Left lung (tissue), 14 donors: ENCODE measurements at places on chromosomes 1 and 21. TPM values are rescaled to one million over a fixed set of nuclear protein-coding genes. Genes with fewer than 3 reads are reported as not detected.

Gene RAD54L
- total RNA-seq: 4.8 TPM

DNA sequence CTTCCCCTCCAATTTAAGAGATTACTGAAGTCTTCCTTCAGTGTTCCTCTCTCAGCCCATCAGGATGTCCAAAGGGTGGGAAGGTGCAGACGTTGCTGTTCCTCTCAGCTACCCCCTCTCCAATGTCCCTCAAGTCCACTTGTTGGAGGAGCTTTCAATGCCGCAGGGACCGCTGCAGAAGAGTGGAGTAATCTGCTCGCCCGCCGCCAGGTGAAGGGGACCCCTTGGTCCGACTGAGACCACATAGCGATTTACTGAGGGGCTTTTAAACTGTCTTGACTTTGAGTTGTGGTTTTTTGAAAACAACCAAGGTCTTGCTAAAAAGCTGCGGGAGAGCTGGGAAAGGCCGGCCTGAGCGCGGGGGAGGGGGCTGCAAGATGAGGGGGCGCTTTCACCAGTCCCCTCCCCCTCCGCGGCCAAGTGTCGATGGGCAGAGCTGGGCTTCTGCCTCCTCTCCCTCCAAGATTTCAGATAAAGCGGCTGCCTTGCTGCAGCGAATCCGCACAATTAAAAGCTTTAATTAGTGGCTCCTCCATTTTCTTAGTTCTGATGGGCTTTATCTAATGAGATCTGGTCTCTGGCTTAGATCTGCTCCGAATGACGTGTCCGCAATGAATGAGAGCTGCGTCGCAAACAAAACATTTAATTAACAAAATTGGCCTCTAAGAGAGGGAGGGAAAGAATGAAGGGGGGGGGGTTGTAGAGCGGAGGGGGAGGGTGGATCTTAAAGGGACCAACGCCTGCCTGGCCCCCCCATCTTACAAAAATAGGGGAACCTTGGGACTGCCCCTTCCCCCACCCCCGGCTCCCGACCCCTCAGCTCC is 5.9 kb downstream of the LMO4 start:
- H3K27ac ChIP-seq: peak overlapping the region; percentile 87
- H3K36me3 ChIP-seq: peaks cover 12% of the 10 kb centered on the region
- peak overlapping the region; percentile 76 for H3K4me3 ChIP-seq
- DNase-seq: no peak

GRCh38 chr1:192342842-192343241 is 26.1 kb downstream of the RGS21 start:
- H3K27me3 ChIP-seq: no peaks in the 10 kb centered on the region
- H3K4me3 ChIP-seq: no peak overlapping the region
- no peaks in the 10 kb centered on the region for H3K4me1 ChIP-seq
- no peak overlapping the region for H3K27ac ChIP-seq

DNA sequence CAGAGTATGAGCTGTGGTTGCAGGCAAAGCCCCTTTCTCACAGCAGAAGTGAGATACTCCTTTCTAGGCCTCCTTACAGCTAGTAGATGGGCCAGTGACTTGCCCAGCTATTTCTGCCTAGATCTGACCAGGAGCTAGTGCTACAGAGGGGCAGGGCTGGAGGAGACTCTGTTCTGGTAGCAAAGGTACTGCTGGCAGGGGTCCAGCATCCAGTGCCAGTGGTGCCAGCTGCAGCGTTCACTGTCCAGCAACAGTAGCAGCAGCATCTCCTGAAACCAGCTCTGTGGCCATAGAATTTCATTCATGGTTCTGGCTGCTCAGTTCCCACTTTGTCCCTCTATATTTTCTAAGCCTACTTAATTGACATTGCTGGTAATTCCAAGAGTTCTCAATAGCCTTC is 62.5 kb upstream of the CNN3 start:
- no peaks in the 10 kb centered on the region for H3K27me3 ChIP-seq
- no peak overlapping the region for H3K27ac ChIP-seq
- no peaks in the 10 kb centered on the region for H3K36me3 ChIP-seq
- H3K4me3 ChIP-seq: no peak overlapping the region
- no peaks in the 10 kb centered on the region for H3K4me1 ChIP-seq

Gene KCNH1
- total RNA-seq: 0.08 TPM

DNA sequence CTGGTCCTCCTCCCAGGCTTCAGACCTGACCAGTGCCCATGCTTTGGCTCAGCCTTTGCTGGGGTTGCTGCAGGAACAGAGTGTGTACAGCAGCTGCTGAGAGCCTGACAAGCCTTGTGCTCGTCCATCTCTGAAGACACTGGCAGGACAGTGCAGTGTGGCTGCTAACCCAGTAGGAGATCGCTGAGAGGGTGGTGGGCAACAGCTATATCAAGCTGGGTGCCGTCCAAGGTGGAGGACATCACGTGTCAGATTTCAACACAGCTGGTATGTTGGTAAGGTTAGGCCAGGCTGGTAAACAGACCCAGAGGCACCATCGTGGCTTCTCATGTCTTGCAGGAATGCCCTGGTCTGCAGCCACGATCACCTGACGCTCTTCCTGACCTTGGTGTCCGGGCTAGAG is 17.9 kb upstream of the SLC25A34 start:
- H3K4me3 ChIP-seq: no peak overlapping the region
- no peak for DNase-seq
- no peaks in the 10 kb centered on the region for H3K36me3 ChIP-seq
- H3K27me3 ChIP-seq: no peaks in the 10 kb centered on the region
- H3K4me1 ChIP-seq: peaks cover 8% of the 10 kb centered on the region

DNA sequence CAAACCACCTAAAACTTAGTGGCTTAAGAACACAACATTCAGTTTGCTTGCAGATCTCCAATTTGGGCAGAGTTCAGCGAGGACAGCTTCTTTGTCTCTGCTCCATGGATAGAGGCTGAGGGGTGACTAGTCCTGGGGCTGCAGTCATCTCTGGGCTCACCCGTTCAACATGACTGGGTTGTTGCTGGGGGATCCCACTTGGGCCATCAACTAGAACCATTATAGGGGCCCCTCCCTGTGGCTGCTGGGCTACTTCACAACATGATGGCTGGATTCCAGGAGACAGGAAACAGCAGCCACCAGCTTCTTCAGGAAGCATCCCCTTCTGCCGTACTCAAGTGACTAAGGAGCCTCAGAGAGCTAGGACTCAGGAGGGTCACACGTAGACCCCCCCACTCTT is 140.9 kb downstream of the RHOU start:
- no peaks in the 10 kb centered on the region for H3K36me3 ChIP-seq
- DNase-seq: no peak
- no peak overlapping the region for H3K4me3 ChIP-seq

DNA sequence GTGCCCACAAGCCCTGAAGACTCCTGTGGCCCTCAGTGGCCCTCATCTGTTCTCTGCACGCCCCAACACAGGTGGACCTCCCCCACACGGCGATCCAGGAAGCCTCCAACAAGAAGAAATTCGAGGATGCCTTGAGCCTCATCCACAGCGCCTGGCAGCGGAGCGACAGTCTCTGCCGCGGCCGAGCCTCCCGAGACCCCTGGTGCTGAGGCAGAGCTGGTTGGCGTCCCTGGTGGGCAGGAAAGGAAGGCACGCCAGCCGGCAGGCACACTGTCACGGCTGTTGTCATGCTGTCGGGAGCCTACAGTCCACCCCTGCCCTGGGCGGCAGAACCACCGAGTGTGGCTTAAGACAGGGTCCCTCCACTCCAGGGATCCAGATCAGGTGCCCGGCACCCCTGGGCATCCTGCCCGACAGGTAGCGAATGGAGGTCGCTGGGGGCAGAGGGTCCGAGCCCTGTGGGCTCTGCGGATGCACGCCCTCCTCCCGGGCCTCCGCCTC is 2.3 kb upstream of the SLC25A34 start:
- no peak overlapping the region for H3K27ac ChIP-seq
- H3K4me3 ChIP-seq: no peak overlapping the region
- peaks cover 73% of the 10 kb centered on the region for H3K36me3 ChIP-seq
- H3K4me1 ChIP-seq: peaks cover 28% of the 10 kb centered on the region

DNA sequence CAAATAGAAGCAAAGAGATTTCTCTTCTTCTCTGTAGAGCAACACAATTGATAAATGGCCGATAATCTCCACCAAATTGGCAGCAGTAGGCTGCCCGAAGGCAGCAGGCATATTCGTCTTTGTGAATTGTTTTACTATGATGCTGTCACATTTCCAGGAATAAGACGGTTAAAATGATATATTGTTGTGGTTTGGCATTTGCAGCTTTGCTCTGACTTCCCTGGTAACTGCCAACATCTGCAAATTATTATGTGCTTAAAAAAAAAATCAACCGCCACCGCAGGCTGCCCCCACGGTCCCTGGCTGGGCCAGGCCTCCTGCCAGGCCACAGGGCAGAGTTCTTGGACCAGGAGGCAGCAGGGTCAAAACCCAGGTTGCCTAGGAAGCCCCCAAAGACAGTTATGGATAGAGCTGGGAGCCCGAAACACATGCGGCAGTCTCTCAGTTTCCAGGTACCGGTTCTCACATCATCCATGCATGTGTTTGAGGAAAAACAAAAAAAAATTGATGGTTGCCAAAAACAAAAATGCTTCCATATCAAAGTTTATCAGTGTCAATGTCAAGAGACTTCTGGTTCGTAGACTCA is 179.3 kb downstream of the ETS2 start:
- no peak overlapping the region for H3K27ac ChIP-seq
- DNase-seq: no peak
- H3K36me3 ChIP-seq: no peaks in the 10 kb centered on the region
- no peaks in the 10 kb centered on the region for H3K27me3 ChIP-seq

GRCh38 chr1:154996966-154997701 is 3.7 kb downstream of the LENEP start:
- no peaks in the 10 kb centered on the region for H3K27me3 ChIP-seq
- H3K4me3 ChIP-seq: no peak overlapping the region

GRCh38 chr1:156927215-156928042 is 7.0 kb downstream of the LRRC71 start:
- peak overlapping the region; percentile 11 for H3K4me3 ChIP-seq
- peaks cover 81% of the 10 kb centered on the region for H3K27me3 ChIP-seq
- H3K27ac ChIP-seq: no peak overlapping the region
- H3K36me3 ChIP-seq: no peaks in the 10 kb centered on the region

DNA sequence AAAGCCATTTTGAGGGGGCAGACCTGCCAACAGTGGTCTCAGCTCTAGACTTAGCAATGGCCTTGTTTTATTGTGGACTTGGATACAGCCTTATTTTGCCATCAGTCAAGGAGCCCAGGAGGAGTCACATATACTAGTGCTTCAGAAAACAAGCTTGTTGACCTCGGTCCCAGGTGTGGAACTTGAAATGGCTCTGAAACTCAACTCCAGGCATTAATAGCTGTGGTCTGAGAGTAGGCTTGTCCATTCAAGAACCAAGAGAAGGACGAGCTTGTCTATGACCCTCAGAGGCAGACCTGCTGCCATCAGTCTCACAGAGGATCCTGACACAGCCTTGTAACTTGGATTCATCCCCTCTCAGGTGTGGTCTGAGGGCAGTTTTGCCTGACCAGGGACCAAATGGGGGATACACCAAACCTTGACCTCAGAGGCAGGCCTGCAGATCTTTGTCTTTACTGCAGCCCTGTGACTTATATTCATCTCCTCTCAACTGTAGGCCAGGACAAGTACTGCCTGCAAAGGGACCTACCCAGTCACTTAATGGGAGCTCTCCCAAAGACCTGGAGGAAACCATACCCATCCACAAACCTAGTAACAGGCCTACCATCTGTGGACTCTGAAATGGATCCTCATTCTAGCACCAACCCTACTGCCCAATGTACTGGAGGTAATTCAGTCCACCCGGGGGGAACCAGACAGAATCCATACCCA is 33.1 kb downstream of the OR6Y1 start:
- no peaks in the 10 kb centered on the region for H3K4me1 ChIP-seq
- H3K27ac ChIP-seq: no peak overlapping the region
- no peaks in the 10 kb centered on the region for H3K36me3 ChIP-seq
- no peaks in the 10 kb centered on the region for H3K27me3 ChIP-seq
- DNase-seq: no peak

Gene TTLL7
- total RNA-seq: 15.0 TPM

Gene DRAXIN
- total RNA-seq: 0.61 TPM

DNA sequence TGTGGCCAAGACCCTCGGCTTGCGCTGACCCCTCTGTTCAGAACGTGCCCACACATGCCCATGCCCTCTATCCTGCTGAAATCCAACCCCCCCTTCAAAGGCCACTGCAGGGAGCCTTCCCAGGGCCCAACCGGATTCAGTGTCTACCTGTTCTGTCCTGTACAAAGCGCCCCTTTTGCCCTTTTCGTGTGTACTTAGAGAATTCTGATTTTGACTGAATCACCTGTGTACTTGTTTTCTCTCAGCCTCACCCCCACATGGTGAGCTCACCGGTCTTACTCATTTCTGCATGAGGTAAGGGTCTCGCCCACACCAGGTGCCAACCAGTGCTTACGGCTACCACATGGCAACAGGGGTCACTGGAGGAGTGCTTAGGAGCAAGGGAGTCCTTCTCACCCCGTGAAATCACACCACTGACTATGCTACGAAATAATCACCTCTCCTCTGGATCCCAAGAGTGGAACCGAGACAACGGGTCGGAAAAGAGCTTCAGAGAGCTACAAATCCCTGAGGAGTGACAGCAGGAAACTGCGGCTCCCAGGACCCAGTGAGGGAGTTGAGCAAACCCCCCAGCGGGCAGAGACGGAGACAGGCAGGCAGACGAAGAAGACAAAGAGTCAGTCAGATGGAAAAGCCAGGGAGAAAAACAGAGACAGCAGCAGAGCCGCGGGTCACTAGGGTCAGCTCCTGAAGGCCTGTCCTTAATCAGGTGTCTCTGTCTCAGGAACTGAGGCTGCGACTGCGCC is 2.1 kb upstream of the S100A2 start:
- H3K36me3 ChIP-seq: no peaks in the 10 kb centered on the region
- no peak for DNase-seq
- H3K27me3 ChIP-seq: no peaks in the 10 kb centered on the region
- H3K27ac ChIP-seq: peak overlapping the region; percentile 95
- no peak overlapping the region for H3K4me3 ChIP-seq
